Calu3 (cell line): ENCODE measurements at places on chromosomes 7 and 10.

DNA sequence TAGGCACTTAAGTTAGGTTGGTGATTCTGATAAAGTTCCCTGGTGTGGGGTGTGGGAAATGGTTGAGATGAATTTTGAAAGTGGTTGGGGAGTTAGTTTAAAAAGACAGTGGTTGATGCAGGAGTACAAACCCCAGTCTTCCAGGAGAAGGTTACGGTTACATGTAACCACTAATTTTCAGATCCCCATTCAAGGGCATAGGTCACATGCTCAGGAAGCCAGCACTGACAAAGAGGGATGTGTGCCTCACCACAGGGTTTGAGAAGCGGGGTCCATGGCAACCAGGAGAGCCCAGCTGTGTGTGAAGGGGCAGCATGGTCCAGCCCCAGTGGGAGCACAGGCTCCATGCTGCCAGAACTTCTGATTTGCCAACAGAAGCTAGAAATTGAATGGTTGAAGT lies 144.2 kb downstream of the MDFIC start:
- no peaks in the 10 kb centered on the region for H3K36me3 ChIP-seq
- DNase-seq, result no peak
- no peak overlapping the region for H3K4me3 ChIP-seq
- no peaks in the 10 kb centered on the region for H3K27me3 ChIP-seq
- no peaks in the 10 kb centered on the region for H3K4me1 ChIP-seq

DNA sequence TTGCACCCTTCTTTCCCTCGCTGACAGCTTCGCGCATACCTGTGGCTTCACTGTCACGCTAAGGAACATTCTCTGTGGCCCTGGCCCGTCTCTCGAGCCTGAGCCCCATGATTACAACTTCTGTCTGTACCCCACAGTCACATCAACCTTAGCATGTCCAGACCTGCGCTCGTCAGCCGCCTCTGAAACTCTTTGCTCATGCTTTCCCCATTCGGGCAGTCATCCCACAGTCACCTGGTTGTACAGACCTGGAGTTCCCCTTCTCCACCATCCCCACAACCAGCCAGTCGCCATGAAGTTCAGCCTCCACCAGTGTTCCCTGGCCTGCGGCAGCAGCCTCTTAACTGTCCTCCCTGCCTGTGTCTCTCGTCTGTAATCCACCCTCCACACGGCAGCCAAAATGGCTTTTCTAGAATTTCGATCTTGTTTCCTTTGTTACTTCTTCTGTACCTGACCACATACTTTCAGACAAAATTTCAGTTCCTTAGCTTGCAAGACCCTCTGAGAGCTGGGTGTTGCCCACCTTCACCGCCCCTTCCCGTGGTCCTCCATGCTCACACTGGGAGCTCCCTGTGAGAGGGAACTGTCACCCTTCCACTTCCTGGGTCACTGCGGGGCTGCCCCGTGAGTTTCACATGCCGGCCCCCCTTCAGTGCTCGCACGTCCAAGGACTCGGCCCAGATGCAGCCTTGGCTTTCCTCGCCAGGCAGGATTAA lies 229.2 kb downstream of the CELF2 start:
- no peaks in the 10 kb centered on the region for H3K36me3 ChIP-seq
- peaks cover 12% of the 10 kb centered on the region for H3K27me3 ChIP-seq
- no peak for DNase-seq
- no peaks in the 10 kb centered on the region for H3K4me1 ChIP-seq

DNA sequence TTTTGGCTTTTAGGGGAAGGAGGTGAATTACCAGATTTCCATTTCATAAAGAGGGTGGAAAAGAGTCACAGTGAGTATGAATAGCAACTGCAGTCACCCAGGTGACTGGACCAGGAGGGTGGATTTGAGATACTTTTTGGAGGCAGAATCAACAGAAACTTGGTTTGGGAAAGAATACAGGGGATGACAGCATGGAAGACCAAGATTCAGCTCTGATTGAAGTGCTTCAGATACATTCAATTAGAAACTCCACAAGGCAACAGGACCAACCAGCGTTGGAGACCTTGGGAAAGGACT lies 83.0 kb downstream of the SGMS1 start:
- H3K4me3 ChIP-seq, result no peak overlapping the region
- no peaks in the 10 kb centered on the region for H3K27me3 ChIP-seq
- no peak for DNase-seq
- peaks cover 33% of the 10 kb centered on the region for H3K4me1 ChIP-seq
- no peaks in the 10 kb centered on the region for H3K36me3 ChIP-seq
- H3K27ac ChIP-seq, result peak overlapping the region; percentile 11

DNA sequence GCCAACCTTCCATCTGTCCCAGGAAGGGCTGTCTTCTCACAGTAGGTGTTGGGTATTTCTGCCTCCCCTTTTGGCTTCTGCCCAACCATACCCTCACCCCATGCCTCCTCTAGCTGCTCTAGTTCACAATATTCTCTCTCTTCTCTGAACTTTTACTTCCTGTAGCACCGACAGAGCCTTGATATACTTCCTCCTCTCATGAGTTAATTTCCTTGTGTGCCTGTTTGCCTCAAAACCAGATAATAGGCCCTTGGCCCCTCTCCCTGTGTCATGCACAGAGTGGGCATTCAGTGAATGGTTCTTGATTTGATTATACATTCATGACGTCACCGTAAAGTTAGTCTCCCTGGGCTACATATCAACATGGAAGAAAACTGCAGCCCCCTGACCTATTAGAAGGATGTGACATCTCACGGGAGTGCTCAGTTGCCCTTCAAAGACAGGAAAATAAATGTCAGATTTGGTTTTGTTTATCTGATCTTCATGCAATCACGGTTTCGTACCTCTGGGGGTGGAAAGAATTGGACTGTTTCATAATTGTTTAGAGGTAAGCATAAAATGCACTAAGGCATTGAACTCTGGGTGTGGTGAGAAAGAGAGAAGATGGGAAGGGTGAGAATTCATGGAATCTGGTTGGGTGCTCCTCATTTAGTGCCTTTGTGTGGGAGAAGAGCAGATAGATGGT lies 127.7 kb downstream of the ITIH5 start:
- no peaks in the 10 kb centered on the region for H3K36me3 ChIP-seq
- peaks cover 8% of the 10 kb centered on the region for H3K4me1 ChIP-seq
- no peak overlapping the region for H3K27ac ChIP-seq
- no peak for DNase-seq
- no peaks in the 10 kb centered on the region for H3K27me3 ChIP-seq

GRCh38 chr7:131919920-131920709 lies 363.7 kb upstream of the PODXL start:
- no peak for DNase-seq
- H3K4me3 ChIP-seq, result no peak overlapping the region
- peaks cover 43% of the 10 kb centered on the region for H3K27me3 ChIP-seq
- no peak overlapping the region for H3K27ac ChIP-seq
- no peaks in the 10 kb centered on the region for H3K4me1 ChIP-seq
- H3K36me3 ChIP-seq, result no peaks in the 10 kb centered on the region

- H3K27ac ChIP-seq, result no peak overlapping the region
- no peak overlapping the region for H3K4me3 ChIP-seq
- peaks cover 15% of the 10 kb centered on the region for H3K4me1 ChIP-seq
- no peak for DNase-seq
- no peaks in the 10 kb centered on the region for H3K27me3 ChIP-seq
- H3K36me3 ChIP-seq, result no peaks in the 10 kb centered on the region
These were observed 131.8 kb downstream of the SEMA3E start for GRCh38 chr7:83517035-83517700.

DNA sequence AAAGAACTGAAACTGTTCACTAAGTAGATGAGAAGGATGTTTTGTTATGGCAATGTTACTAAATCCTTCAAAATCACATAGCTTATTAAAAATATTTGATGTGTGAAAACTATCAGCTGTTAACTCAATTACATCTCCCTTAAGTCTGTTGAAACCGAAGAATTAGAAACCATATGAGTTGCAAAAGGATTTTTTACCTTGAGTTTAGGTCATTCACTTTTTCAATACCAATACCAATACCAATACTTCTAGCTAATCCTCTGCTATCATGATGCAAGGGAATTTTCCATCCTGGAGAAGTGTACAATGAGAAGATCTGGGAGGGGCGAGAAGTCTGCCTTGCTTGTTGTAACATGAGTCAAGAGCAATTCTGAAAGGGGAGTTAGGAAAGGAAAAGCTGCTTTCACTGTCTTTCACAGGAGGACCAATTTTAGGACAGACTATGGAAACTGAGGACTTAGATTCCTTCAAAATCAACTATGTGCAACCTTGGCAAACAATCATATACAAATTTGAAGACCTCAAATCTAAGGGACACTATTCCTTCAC lies 199.7 kb downstream of the IMMP2L start:
- DNase-seq, result no peak
- no peaks in the 10 kb centered on the region for H3K27me3 ChIP-seq
- H3K36me3 ChIP-seq, result no peaks in the 10 kb centered on the region

GRCh38 chr7:149642589-149642988 lies 130.8 kb downstream of the ZNF467 start:
- peaks cover 12% of the 10 kb centered on the region for H3K27me3 ChIP-seq
- H3K36me3 ChIP-seq, result no peaks in the 10 kb centered on the region
- no peak overlapping the region for H3K4me3 ChIP-seq
- no peak overlapping the region for H3K27ac ChIP-seq
- H3K4me1 ChIP-seq, result no peaks in the 10 kb centered on the region
- DNase-seq, result no peak

- DNase-seq, result no peak
- no peak overlapping the region for H3K27ac ChIP-seq
These were observed 36.2 kb downstream of the SLC35B4 start for GRCh38 chr7:134280508-134280907.

GRCh38 chr10:6607182-6607581 lies 27.1 kb upstream of the PRKCQ start:
- H3K4me1 ChIP-seq, result no peaks in the 10 kb centered on the region
- peaks cover 100% of the 10 kb centered on the region for H3K27me3 ChIP-seq
- DNase-seq, result no peak

GRCh38 chr10:59505926-59506325 lies 143.6 kb upstream of the FAM13C start:
- H3K36me3 ChIP-seq, result no peaks in the 10 kb centered on the region
- no peak for DNase-seq
- H3K4me3 ChIP-seq, result no peak overlapping the region
- peaks cover 39% of the 10 kb centered on the region for H3K27me3 ChIP-seq
- H3K4me1 ChIP-seq, result no peaks in the 10 kb centered on the region

DNA sequence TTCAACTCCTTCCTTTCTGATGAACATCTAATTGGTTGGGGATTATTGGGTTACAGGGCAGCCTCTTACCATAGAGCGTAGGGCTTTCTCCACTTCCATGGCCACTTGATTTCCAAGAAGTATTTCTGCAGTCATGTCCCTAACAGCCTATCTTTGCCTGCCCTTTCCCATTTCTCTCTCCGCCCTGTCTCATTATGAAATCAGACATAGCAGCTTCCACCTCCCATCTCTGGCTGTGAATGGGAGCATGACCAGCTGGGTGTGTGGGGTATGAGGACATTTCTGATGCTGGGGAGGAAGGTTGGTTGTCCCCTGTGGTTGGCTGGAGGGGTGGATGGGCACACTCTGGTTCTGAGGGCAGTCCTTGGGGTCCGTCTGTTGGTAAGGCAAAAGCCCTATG lies 41.2 kb downstream of the ADCYAP1R1 start:
- no peaks in the 10 kb centered on the region for H3K36me3 ChIP-seq
- H3K4me3 ChIP-seq, result no peak overlapping the region
- H3K27ac ChIP-seq, result no peak overlapping the region

DNA sequence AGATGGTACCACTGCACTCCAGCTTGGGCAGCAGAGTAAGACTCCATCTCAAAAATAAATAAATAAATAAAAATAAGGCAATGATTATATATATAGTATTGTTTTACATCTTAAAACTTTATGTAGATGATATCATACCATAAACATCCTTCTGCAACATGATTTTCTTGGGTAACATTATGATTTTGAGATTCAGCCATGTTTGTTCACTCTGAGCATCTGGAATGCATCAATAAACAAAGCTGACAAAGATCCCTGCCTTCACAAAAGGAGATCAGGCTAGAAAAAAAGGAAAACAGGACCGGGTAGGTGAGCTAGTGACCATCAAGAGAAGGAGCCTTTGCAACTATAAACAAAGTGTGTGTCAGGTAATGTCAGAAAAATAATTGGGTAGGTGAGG lies 31.9 kb upstream of the KAT6B start:
- no peaks in the 10 kb centered on the region for H3K36me3 ChIP-seq
- DNase-seq, result no peak
- H3K4me3 ChIP-seq, result no peak overlapping the region
- no peaks in the 10 kb centered on the region for H3K27me3 ChIP-seq
- H3K4me1 ChIP-seq, result no peaks in the 10 kb centered on the region
- H3K27ac ChIP-seq, result no peak overlapping the region

- no peaks in the 10 kb centered on the region for H3K27me3 ChIP-seq
- no peak overlapping the region for H3K4me3 ChIP-seq
- H3K4me1 ChIP-seq, result peaks cover 9% of the 10 kb centered on the region
- no peaks in the 10 kb centered on the region for H3K36me3 ChIP-seq
- no peak for DNase-seq
These were observed 19.1 kb upstream of the INPP5F start for GRCh38 chr10:119706521-119707278.

DNA sequence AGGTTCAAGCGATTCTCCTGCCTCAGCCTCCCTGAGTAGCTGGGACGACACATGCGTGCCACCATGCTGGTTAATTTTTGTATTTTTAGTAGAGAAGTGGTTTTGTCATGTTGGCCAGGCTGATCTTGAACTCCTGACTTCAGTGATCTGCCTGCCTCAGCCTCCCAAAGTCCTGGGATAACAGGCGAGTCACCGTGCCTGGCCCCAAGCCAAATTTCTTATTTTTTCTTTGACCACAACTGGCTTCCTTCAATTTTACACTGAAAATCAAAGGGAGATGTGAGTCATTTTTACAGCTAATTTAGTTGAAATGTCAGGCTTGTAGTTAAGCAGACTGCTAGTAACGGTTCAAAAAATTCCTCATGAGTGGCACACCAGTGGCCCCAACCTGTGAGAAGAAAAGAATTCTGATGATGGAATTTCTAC lies 7.8 kb downstream of the RNF216 start:
- no peaks in the 10 kb centered on the region for H3K27me3 ChIP-seq
- H3K4me3 ChIP-seq, result no peak overlapping the region
- peaks cover 31% of the 10 kb centered on the region for H3K4me1 ChIP-seq
- no peak overlapping the region for H3K27ac ChIP-seq
- peaks cover 32% of the 10 kb centered on the region for H3K36me3 ChIP-seq

DNA sequence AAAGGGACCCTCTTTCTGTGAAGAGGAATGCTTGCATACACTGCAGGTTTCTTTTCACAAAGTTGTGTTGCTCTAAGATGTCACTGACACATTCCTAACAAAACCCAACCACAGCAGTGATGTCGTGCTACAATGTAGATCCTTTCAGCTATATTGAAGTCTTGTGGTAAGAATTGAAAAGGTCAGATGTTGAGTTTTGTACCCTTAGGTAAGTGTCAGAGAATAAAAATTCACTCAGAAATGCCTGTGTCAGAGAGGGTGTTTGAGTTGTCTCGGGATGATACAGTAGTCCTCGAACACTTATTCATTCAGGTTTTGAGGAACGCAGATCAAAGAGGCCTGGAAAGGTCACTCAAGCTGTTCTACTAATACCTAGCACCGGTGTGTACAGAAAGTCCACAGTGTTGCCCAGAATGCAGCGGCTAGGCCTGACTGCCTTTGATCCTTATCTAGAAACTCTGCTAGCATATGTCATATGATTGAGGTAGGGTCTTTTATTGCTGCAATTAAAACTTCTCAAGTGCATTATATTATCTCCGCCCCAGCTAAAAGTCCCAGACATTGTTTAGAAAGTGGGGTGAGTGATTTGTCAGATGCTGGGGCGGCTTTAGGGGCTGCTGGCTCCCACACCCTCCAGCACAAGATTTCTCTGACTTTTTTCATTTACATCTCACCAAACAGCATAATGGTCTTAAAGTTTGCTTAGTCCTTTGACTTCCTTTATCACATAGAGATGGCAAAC lies 26.0 kb downstream of the RNF32 start:
- DNase-seq, result no peak
- H3K4me3 ChIP-seq, result no peak overlapping the region
- no peaks in the 10 kb centered on the region for H3K4me1 ChIP-seq
- H3K36me3 ChIP-seq, result peaks cover 7% of the 10 kb centered on the region
- H3K27ac ChIP-seq, result no peak overlapping the region
